ENCODE measurements at places on chromosomes 1 and 21.

DNA sequence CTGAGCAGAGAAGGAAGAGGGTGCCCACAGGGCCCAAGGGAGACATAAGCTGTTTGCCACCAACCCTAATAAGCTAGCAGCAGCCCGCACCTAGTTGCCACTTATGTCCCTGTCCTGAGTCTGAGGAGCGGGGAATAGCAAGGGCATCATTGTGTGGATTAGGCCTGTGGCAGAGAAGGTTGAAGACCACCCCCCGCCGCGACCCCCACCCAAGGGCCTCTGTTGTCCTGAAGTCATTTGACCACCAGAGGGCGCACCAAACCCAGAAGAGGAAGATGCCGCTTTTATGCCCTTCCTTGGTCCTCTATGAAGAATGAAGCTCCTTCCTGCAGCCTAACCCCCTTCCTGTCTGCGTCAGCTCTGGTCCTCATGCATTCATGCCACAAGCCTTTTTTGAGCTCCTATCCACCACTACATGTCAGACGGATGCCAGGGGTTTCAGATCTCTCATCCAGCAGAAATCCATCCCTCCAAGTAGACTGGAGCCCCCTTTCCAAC is 16.6 kb downstream of the RHBG start:
- peak; percentile 62 for DNase-seq

DNA sequence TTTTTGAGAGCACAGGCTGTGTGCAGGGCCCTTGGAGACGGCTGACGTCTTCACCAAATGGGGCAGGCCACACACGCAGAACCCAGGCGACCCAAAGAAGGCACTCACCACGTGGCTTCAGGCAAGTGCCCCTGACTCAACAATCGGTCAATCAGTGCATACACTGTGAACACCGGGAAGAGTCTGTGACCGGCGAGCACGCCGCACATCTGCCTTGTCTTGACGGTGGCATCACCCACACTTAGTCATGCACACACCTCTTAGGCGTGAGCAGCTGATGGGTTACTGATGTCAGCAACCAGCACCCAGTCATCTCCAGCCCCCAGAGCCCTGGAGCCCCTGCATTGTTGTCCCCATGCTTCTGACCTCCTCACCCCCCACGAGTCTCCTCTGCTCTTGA is 4.9 kb upstream of the LRRC3 start:
- DNase-seq = no peak

GRCh38 chr1:2985067-2985561 is 36.2 kb upstream of the ACTRT2 start:
- no peak for DNase-seq

- no peak for DNase-seq
Measured at GRCh38 chr1:178174539-178174938, 80.6 kb downstream of the RASAL2 start.

- DNase-seq = no peak
Measured at GRCh38 chr1:97919585-97920261, 1.1 kb downstream of the DPYD start.

- DNase-seq = no peak
Measured at GRCh38 chr1:201260648-201261311, 22.5 kb upstream of the PKP1 start.

GRCh38 chr1:85573322-85573721 is 7.2 kb upstream of the CCN1 start:
- DNase-seq = no peak

- no peak for DNase-seq
Measured at GRCh38 chr1:212158912-212159796, 123.6 kb downstream of the DTL start.

DNA sequence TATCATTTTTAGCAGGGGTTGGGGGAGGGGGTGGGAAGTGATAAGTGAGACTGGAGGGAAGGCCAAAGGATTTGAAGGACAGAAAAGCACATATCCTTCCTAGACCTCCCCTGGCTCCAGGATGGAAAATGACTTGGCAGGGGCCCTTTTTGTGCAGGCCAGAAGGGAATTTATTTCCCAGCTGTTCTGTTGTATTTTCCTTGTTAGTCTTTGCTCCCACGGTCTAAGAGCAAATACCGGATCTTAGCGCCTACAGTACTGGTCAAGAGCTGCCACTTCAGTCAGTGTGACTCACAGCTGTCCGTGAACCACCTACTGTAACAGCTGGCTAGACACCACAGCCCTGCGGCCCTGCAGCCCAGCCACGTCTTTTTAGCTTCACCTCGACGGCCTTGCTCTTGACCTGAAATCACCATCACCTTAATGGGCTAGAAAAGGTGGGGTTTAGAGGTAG is 51.0 kb upstream of the ERRFI1 start:
- DNase-seq = peak; percentile 59

GRCh38 chr1:63857478-63857877 is 83.7 kb downstream of the ROR1 start:
- no peak for DNase-seq

DNA sequence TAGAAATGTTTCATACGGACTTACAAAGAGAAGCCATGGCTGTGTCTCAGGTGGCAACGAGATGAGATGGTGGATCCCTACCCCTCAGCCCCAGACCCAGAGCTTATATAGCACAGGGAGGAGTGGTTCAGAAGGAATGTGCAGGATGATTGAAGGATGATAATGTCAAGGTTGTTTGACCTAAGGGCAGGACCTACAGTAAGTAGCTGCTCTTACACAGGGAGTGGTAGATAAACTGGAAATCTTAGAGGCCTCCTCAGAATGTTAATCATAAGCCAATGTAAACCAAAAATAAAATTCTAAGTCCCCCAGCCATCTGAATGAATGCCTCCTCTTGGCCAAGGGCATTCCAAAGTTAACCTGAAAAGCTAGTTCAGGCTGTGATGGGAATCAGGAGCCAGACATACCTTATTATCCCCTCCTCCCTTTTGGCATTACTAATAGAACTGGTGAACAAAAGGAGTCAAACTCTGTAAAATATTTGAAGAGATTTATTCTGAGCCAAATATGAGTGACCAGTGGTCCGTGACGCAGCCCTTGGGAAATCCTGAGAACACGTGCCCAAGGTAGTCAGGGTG is 45.8 kb upstream of the PDE9A start:
- DNase-seq = no peak

DNA sequence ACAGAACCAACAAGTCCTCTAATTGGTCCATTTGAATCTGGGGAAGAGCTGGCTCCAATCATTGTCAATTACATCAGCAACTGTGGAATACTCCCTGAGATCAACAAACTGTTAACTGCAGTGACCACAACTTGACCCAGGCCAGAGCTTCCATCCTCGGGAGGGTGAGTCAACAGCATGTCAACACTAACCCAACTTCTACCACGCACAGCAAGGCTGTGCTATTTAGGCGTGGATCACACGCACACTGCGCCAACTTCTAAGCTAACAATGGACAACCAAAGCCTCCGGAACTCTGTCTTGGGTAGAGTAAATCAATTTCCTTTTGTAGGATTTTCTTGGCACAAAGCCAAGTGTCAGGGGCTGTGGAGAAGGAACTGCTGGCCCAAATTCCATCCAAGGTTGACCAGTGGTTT is 30.4 kb downstream of the APP start:
- peak; percentile 44 for DNase-seq

DNA sequence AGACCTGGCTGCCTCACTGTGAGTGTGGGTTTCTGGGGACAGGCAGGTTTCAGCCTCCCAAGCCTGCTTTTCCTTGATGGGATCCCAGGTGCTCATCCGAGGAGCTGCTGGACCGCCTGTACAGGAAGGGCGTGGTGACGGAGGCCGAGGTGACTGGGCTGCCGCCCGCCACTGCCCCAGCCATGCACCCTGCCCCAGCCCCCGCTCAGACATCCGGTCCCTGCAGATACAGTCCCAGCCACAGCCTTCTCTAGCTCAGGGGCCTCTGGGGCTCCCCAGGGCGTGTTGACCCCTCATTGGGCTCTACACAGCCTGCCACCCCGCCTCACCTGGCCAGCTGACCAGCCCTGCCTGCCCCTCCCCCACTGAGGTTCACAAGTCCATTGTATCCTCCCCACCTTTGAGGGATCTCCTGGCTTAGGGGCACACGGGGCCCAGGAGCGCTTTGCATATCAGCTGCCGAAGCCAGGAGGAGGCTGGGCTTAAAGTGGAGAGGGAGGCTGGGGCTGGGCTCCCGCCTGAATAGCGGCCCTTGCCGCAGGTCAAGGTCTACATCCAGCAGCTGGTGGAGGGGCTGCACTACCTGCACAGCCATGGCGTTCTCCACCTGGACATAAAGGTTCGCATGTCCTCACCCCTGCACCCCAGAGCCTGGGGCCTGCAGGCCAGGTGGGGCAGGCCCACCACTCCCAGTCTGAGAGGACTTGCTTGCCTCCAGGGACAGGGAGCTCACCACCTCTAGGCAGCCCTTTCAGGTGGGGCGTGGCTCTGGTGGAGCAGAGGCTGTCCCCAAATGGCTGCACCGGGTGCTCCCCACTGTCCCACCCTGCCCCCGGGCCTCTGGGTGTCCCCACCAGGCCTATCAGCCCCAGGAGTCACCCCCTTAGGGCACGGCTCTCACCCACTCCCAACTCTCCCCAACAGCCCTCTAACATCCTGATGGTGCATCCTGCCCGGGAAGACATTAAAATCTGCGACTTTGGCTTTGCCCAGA is 38.5 kb downstream of the TRIM11 start:
- DNase-seq = no peak

GRCh38 chr1:35708441-35708921 is 10.2 kb downstream of the C1orf216 start:
- no peak for DNase-seq

GRCh38 chr1:86487131-86487810 is 18.5 kb downstream of the CLCA1 start:
- DNase-seq = no peak

- no peak for DNase-seq
Measured at GRCh38 chr1:112520166-112520565, 11.4 kb downstream of the WNT2B start.

DNA sequence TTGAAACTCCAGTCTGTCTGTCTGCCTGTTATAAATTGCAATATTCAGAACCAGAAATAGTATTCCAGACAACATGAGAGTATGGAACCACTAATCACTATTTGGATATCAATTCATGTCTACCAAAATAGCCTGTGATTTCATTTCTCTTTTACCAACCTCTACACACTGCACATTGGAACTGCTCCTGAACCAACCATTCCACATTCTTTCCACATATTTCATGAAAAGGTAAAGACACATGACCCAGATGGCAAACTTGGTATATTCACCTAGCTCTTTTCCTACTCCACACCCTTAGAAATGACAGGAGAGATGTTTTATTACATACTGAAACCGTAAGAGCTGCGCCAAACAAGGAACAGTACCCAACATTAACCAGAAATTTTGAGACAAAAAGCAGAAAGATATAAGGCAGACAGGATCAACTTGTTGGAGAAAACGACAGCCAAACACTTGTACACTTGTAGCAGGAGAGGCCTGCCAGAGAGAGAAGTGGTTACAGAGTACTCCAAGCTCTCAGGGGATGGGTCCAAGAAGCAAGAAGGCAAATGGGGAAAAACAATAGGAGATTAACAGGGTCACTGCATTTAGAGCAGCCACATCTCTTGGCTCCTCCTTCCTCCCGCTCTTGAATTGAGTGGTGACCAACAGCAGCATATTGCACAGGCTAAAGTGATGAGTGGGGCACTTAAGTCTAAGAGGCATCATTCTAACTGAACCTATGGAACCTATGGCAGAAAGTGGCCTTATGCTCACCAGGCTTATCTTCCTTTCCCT is 148.7 kb downstream of the SETD4 start:
- DNase-seq = no peak

GRCh38 chr1:167450843-167451242 is 67.5 kb downstream of the CD247 start:
- DNase-seq = no peak

- no peak for DNase-seq
Measured at GRCh38 chr1:171220081-171220420, 28.2 kb upstream of the FMO1 start.

- DNase-seq = no peak
Measured at GRCh38 chr1:199522936-199523335, 504.6 kb upstream of the NR5A2 start.

GRCh38 chr1:78170859-78171258 is 125.1 kb downstream of the GIPC2 start:
- no peak for DNase-seq

GRCh38 chr1:17839641-17840196 is 84.6 kb downstream of the ACTL8 start:
- no peak for DNase-seq

GRCh38 chr1:233873666-233874065 is 30.8 kb upstream of the SLC35F3 start:
- DNase-seq = no peak

GRCh38 chr1:51916587-51917405 is 38.3 kb upstream of the NRDC start:
- DNase-seq = no peak

DNA sequence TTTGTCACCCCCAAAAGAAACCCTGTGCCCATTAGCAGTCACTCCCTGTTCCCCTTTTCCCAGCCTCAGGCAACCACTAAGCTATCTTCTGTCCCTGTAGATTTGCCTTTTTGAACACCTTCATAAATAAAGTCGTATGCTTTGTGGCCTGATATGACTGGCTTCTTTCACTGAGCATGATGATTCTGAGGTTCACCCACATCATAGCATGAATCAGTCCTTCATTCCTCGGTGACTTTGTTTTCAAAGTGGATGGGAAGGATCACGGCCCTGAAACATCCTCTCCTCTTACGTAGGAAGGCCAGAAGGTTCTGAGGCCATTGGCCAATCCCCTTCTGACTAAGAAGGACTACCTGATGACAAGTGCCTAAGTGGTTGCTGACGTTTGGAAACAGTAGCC is 39.1 kb downstream of the NIPAL3 start:
- no peak for DNase-seq

- no peak for DNase-seq
Measured at GRCh38 chr1:35539073-35539823, 18.0 kb downstream of the KIAA0319L start.

DNA sequence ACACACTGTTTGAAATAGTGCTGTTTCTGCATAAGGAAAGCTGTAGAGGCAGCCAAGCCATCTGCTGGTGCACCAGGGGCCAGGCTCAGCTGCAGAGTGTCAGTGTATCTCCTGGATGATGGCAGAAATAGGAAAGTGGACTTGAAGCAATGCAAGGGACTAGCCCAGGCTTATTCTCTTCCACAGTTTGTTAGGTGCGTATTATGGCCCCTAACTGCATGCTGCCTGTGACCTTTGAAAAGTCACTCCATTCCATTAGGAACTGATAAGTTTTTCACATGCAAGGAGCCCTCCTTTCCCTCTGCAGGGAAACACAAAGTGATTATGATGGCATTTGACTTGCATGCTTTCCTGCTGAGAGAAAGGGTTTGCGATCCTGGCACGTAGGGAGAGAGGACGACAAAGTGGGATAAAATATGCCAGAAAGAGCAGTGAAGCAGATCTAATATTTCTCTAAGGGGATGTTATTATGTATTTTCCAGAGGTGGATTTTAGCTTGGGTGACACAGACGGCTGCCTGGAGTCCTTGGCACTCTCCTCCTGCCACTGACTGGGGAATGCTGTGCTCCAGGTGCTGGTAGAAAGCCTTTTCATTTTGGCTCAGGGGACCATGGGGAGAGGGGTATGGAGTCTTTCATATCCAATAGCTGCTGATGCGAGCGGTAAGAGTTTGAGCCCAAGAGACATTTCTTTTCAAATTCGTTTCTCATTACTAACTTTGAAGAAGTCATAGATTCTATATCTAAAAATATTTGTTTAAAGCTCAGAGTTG is 402.1 kb upstream of the B3GALT2 start:
- DNase-seq = no peak

Data from transverse colon (tissue), 4 donors.